H1 (cell line): ENCODE measurements at places on chromosomes 3 and 15.
A peak's percentile ranks its signal among the peaks of the same experiment; 100 is the strongest.

- H3K4me3 ChIP-seq: no peak overlapping the region
- no peak overlapping the region for H3K27ac ChIP-seq
- DNase-seq: no peak
- H3K36me3 ChIP-seq: no peaks in the 10 kb centered on the region
- no peaks in the 10 kb centered on the region for H3K4me1 ChIP-seq
These were observed 44.5 kb upstream of the SLCO2A1 start for GRCh38 chr3:134074001-134074789.

DNA sequence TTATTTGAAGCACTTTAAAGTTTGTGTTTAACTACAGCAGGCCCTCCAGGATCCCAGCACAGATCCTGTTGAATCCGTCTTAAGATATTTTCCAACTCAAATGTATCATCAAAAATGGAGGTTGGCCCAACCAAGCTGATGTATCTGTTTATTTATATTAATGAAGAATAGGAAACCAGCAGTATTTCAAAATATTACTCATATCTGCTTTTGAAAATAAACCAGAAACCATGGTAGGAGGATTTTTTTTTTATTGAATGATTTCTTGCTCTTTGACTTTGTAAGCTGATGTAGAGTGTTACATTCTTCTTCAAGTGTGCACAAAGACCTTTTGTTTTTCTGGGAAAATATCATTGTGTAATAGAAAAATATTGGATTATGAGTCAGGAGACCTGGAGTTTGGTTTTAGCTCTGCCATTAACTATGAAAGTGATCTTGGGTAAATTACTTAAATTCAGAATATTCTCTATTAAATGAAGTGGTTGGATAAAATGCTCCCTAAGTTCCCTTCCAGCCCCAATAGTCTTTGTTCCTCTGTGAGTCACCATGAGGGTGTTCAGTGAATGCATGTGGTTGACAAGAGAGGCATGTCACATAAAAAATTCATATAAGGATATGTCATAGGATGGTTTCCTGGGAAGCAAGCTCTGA lies 221.3 kb upstream of the GAP43 start:
- peaks cover 2% of the 10 kb centered on the region; the same call in 1 of the 2 replicates for H3K4me1 ChIP-seq
- no peaks in the 10 kb centered on the region for H3K27me3 ChIP-seq
- no peak for DNase-seq
- H3K36me3 ChIP-seq: no peaks in the 10 kb centered on the region
- H3K27ac ChIP-seq: no peak overlapping the region
- no peak overlapping the region for H3K4me3 ChIP-seq

DNA sequence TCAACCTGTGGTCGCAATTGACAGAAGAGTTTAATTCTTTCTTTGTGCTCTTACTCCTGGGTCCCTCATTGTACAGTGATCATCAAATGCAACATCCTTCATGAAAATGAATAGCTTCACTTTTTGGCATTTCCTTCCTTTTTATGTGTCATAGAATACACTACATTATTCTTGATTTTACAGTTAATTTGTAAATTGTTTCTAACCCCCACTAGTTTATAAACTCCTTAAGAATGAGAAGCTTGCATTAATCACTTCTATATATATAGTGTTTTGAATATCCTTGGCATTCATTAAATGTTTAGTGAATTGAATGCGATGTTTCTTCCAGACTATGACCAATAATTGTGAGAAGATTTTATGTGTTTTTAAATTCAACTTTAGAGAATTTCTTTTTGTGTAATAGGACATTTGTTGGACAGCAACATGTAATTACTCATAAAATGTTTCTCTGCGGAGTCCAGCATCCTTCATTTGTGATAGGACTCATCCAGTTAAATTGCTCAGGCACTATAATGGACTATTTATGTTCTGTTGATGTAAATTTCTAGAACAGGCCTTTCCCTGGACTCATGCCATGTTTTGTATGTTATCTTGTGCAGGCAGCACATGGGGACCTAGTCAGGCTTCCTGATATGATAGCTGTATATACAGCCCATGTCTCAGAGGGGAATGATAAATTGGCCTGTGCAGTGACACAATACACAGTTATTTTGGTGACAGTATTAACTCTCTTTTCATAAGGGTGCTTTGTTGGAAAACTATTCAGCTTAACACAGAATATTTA lies 51.3 kb downstream of the MBNL1 start:
- no peak overlapping the region for H3K27ac ChIP-seq
- H3K27me3 ChIP-seq: no peaks in the 10 kb centered on the region
- H3K4me1 ChIP-seq: peaks cover 7% of the 10 kb centered on the region
- DNase-seq: no peak
- no peak overlapping the region for H3K4me3 ChIP-seq

GRCh38 chr15:34501131-34501530 lies 63.5 kb upstream of the GOLGA8A start:
- H3K4me3 ChIP-seq: no peak overlapping the region
- H3K36me3 ChIP-seq: no peaks in the 10 kb centered on the region
- DNase-seq: no peak

DNA sequence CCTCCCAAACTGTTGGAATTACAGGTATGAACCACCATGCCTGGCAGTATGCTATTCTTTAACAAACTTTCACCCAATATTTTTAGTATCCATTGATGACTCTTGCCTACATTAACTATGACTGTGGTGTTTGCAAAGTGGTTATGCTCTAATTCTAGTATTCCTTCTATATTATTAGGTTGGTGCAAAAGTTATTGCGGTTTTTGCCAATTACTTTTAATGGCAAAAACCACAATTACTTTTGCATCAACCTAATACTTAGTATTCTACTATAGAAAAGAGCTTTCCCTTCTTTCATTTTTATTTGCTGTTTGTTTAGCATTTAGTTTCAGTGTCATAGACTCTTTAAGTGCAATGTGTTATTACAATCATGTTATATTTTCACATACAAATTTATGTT lies 760.6 kb downstream of the NR2F2 start:
- H3K27me3 ChIP-seq: no peaks in the 10 kb centered on the region
- DNase-seq: no peak
- no peaks in the 10 kb centered on the region for H3K36me3 ChIP-seq

- DNase-seq: no peak
- peak overlapping the region; percentile 73 for H3K4me3 ChIP-seq
- H3K27me3 ChIP-seq: peaks cover 19% of the 10 kb centered on the region; the same call in 1 of the 2 replicates
- no peaks in the 10 kb centered on the region for H3K36me3 ChIP-seq
These were observed 531 bp downstream of the LZTFL1 start for GRCh38 chr3:45841420-45841756.

GRCh38 chr3:11522953-11523571 lies 120.7 kb downstream of the VGLL4 start:
- H3K4me3 ChIP-seq: no peak overlapping the region
- no peaks in the 10 kb centered on the region for H3K27me3 ChIP-seq
- no peak overlapping the region for H3K27ac ChIP-seq

DNA sequence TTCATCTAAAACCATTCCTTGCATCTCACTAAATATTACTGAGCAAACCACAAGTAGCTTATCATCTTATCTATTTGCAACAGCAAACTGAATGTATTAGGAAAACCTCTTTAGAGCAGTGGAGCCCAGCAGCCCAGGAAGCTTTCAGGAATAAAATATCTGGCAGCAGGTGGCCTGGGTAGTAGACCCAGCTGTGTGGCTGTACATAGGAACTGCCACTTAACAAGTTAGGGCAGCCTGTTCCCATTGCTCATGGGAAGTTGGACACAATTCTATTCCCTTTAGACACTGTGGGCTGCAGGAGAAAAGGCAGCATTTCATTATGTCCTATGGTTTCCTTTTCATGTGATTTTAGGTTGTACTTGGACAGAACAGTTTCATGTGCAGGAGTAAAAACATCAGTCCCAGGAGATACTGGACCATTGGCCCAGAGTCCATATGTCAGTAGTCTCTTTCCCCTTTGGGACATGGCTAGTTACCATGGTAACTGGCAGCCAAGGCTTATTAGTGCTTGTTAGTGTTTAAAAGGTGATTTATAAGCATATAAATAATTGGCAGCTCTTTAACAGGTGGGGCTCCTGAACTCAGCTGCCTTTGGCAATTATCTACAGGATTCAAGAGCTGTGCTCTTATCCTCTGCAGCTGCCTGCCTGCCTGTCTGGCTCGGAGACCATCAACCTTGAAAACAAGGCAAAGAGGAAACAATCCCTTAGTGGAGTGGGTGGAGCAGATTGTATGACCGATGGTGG lies 28.9 kb upstream of the LSAMP start:
- no peaks in the 10 kb centered on the region for H3K4me1 ChIP-seq
- H3K4me3 ChIP-seq: no peak overlapping the region
- no peak overlapping the region for H3K27ac ChIP-seq
- H3K36me3 ChIP-seq: no peaks in the 10 kb centered on the region

DNA sequence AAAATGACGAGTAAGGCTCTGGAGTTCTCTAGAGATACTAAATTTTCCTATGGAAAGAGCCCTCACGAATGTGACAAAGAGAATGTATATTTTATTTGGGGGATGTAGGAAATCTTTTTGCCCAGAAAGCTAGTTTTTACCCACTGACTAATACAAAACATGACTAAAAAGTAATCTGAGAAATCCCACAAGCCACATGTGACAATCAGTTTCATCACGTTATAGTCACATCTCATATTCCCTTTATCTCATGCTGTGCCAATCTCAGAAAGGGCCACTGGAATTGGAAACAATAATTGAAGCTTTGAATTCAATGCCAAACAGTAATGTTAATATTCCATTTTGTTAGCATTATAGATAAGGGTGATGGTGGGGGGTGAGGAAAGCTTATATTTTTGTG lies 509.0 kb upstream of the GOLIM4 start:
- H3K27ac ChIP-seq: no peak overlapping the region
- H3K4me1 ChIP-seq: no peaks in the 10 kb centered on the region
- no peak for DNase-seq
- H3K36me3 ChIP-seq: no peaks in the 10 kb centered on the region

DNA sequence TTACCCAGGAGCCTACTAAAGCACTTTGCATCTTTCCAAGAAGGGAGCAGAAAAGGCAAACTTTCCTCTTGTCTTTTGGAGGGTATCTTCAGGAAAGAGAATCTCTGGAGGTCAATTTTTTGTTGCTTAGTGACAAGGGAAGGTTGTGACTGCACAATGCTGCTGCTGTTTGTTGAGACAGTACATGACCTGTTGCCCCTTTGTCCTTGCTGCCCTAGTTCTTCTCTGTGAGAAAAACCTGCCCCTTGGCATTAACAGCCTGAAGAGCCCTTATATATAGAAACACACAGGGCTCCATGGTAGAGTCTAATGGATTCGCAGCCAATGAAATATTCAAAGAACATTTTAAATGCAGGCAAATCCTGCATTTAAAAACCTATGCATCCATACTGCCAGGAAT lies 20.3 kb downstream of the KLHDC8B start:
- no peaks in the 10 kb centered on the region for H3K27me3 ChIP-seq
- H3K4me1 ChIP-seq: no peaks in the 10 kb centered on the region
- DNase-seq: no peak
- H3K4me3 ChIP-seq: no peak overlapping the region
- H3K36me3 ChIP-seq: no peaks in the 10 kb centered on the region

DNA sequence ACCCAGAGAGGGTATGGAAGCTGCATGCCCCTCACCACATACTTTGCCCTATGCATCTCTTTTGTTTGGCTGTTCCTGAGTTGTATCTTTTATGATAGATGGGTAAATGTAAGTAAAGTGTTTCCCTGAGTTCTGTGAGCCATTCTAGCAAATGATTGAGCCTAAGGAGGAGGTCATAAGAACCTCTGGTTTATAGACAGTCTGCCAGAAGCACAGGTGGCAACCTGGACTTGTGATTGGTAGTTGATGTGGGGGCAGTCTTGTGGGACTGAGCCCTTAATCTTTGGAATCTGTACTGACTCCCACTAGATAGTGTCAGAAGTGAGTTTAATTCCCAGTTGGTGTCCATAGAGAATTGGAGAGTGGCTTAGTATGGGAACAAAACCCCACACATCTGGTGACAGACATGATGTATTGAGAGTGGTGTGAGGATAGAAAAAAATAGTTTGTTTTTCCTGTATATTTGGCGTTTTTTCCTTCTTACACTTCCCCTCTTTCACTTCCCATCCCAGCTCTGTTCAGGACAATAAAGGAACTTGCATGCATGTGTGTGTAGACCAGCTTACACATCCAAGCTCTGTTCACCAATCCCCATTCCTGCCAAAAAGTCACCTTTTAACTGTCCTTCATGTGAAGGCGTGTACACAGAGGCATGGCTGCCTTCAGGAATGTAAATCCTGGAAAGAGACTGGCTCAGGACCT lies 38.1 kb upstream of the SPPL2A start:
- no peak overlapping the region for H3K4me3 ChIP-seq
- H3K27me3 ChIP-seq: no peaks in the 10 kb centered on the region
- H3K4me1 ChIP-seq: no peaks in the 10 kb centered on the region

DNA sequence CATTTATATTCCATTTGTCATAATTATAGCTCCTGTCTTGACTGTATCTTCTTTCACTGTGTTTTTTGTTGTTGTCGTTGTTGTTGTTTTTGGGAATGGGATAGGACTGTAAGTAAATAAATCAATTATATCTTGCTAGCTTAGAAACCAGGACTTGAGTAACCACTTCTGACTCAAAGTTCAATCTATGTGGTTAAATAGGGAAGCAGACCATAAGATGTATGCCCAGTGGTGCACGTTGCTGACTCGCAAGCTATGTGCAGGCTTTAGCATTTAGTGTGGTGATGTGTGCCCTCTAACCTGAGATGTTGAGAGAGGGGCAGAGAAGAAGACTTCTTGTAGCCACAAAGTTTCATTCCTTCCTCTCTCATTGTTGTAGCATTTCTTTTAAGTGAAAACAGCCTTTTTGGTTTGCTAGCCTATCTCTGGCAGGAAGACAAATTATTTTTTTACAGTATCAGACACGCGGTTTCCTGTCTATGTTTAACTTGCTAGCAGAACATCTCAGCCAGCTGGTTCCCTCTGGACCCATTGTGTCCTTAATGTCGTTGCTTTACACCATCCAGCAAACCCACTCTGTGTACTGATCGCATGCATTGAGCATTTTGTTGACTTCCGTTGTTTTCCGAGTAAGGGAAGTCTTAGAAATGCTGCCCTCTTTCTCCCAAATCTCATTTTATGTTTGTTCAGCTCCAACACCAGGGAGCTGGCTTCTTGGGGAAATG lies 52.1 kb downstream of the TGFBR2 start:
- peaks cover 6% of the 10 kb centered on the region; the same call in 1 of the 2 replicates for H3K4me1 ChIP-seq
- H3K27ac ChIP-seq: no peak overlapping the region
- peaks cover 2% of the 10 kb centered on the region; the same call in 1 of the 2 replicates for H3K36me3 ChIP-seq

DNA sequence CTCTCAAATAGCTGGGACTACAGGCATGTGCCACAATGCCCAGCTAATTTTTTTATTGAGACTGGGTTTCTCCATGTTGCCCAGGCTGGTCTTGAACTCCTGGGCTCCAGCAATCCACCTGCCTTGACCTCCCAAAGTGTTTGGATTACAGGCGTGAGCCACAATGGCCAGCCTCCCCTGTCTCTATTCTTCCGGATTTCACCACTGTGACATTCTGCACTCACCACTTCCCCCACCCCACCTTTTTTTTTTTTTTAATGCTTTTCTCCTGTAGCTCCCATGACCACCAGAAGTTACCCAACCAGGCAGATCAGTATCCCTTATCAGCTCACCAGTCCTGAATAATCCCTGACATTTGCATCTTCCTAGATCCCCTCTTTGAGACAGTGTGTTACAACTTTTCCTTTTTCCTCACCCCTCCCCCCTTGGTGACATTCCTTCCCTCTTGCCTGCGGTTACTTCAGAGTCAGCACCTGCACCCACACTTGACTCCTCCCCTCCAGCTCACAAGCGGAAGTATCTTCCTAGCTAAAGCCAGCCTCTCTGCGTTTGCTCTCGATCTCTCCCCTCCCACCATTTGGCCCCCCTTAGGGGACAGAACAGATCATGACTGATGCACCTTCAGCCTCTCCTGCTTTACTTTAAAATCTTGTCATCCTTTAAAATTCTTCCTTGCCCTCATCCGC lies 13.5 kb upstream of the ZNF592 start:
- H3K4me3 ChIP-seq: peak overlapping the region; percentile 42
- no peaks in the 10 kb centered on the region for H3K36me3 ChIP-seq
- H3K27me3 ChIP-seq: no peaks in the 10 kb centered on the region
- H3K27ac ChIP-seq: peak overlapping the region; percentile 20; the same call in 1 of the 2 replicates
- H3K4me1 ChIP-seq: peaks cover 5% of the 10 kb centered on the region

GRCh38 chr15:73605759-73606436 lies 27.3 kb downstream of the NPTN start:
- H3K27ac ChIP-seq: no peak overlapping the region
- peaks cover 10% of the 10 kb centered on the region; the same call in 1 of the 2 replicates for H3K4me1 ChIP-seq
- no peak for DNase-seq
